HepG2 (cell line): ENCODE measurements at places on chromosomes 13 and 19. TPM values are rescaled to one million over a fixed set of nuclear protein-coding genes. Genes with fewer than 3 reads are reported as not detected.

The ZNF525 gene
- total RNA-seq = 8.7 and 9.9 TPM in 2 replicates

The IL17D gene
- 1.6 and 2.2 TPM in 2 replicates for total RNA-seq

The CYP2A7 gene
- not detected in 2 replicates for total RNA-seq

The RNF225 gene
- total RNA-seq = not detected in 2 replicates

The CLEC4M gene
- not detected in 2 replicates for total RNA-seq

The KASH5 gene
- total RNA-seq = not detected in 2 replicates

DNA sequence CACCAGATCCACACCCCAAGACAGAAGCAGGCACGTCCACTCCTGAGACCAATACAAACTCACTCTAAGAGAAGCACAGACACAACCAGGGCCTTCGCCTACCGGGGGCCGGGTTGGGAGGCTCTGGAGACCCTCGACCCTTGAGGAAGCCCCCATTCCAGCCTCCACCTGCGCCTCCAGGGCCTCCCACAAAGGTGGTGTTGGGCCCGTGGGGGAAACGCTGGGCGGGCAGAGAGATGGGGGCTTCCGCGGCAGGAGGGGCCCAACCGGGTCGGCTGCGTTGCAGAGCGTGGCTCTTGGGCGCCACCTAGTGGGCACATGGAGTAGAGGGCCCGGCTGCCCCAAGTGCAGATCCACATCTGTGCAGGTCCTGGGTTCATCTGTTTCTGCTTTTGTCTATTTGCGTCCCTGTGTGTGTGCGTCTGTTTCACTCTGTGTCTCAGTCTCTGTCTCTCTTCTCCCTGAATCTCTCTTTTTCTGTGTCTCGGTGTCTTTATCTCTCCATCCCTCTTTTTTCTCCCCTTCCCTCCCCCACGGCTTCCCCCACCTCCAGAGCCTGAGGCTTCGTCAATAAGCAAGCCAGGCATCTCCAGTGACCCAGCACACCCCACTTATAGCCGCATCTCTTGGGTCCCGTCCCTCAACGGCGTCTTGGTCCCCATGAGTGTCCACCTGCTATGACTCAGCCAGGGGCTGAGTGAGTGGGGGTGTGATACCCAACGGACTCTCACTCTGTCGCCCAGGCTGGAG lies 10.5 kb upstream of the TINCR start:
- peaks cover 30% of the 10 kb centered on the region for H3K4me1 ChIP-seq
- H3K4me3 ChIP-seq = peak overlapping the region; percentile 54
- H3K27me3 ChIP-seq = no peaks in the 10 kb centered on the region
- H3K36me3 ChIP-seq = no peaks in the 10 kb centered on the region

DNA sequence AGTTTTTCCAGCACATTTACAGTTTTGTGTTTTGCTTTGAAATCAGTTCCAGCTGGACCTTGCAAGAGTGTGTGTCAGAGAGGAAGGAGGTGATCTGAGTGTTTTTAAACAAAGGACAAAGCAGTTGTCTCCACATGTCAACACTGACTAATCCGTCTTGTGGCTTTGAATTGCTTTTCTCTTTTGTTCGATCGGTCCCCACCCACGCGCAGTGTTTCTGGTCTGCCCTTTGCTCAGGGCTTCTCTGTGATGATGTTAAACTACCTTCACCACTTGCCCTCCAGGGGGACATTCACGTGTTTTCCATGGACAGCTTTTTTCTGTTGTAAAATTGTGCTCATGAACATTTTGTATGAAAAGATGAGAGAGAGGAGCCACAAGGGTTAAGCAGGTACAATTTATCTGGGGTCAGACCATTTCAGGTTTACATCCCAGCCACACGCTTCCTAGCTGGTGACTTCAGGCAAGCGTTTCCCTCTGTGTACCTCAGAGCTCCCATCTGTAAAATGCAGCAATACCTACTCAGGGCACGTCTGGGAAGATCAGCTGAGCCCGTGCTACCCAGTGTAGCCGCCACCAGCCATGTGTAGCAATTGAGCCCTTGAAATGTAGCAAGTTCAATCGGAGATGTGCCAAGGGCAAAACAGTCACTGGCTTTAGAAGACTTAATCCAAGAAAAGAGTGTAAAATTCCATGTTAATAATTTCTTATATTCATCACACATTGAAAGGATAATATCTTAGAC lies 13.5 kb upstream of the PLA2G4C start:
- DNase-seq = peak; percentile 39
- H3K36me3 ChIP-seq = peaks cover 58% of the 10 kb centered on the region
- no peak overlapping the region for H3K4me3 ChIP-seq
- no peak overlapping the region for H3K27ac ChIP-seq
- no peaks in the 10 kb centered on the region for H3K4me1 ChIP-seq
- no peaks in the 10 kb centered on the region for H3K27me3 ChIP-seq

GRCh38 chr13:83958531-83958930 lies 76.3 kb upstream of the SLITRK1 start:
- no peaks in the 10 kb centered on the region for H3K27me3 ChIP-seq
- H3K27ac ChIP-seq = no peak overlapping the region
- no peak overlapping the region for H3K4me3 ChIP-seq
- H3K4me1 ChIP-seq = no peaks in the 10 kb centered on the region
- DNase-seq = no peak

- H3K36me3 ChIP-seq = no peaks in the 10 kb centered on the region
- no peak overlapping the region for H3K27ac ChIP-seq
- no peaks in the 10 kb centered on the region for H3K27me3 ChIP-seq
- no peak overlapping the region for H3K4me3 ChIP-seq
- no peaks in the 10 kb centered on the region for H3K4me1 ChIP-seq
Measured at GRCh38 chr13:63999614-64000305, 2584.1 kb upstream of the PCDH20 start.

- H3K4me1 ChIP-seq = no peaks in the 10 kb centered on the region; the same call in 1 of the 2 replicates
- H3K27me3 ChIP-seq = peaks cover 1% of the 10 kb centered on the region; the same call in 1 of the 2 replicates
- DNase-seq = no peak
- H3K36me3 ChIP-seq = no peaks in the 10 kb centered on the region
Measured at GRCh38 chr19:16283210-16284061, 41.2 kb upstream of the KLF2 start.

GRCh38 chr13:25046274-25046984 lies 49.5 kb upstream of the PABPC3 start:
- DNase-seq = no peak
- no peak overlapping the region for H3K27ac ChIP-seq
- peaks cover 54% of the 10 kb centered on the region; the same call in 2 of the 3 replicates for H3K27me3 ChIP-seq
- H3K4me1 ChIP-seq = no peaks in the 10 kb centered on the region

GRCh38 chr19:34502582-34503411 lies 21.2 kb downstream of the WTIP start:
- no peaks in the 10 kb centered on the region for H3K27me3 ChIP-seq
- H3K27ac ChIP-seq = no peak overlapping the region
- 0 out of 2 replicates have a peak, but pooled peaks cover 1% of the 10 kb centered on the region for H3K36me3 ChIP-seq
- peaks cover 24% of the 10 kb centered on the region for H3K4me1 ChIP-seq
- peak overlapping the region; percentile 6; the same call in 1 of the 2 replicates for H3K4me3 ChIP-seq

DNA sequence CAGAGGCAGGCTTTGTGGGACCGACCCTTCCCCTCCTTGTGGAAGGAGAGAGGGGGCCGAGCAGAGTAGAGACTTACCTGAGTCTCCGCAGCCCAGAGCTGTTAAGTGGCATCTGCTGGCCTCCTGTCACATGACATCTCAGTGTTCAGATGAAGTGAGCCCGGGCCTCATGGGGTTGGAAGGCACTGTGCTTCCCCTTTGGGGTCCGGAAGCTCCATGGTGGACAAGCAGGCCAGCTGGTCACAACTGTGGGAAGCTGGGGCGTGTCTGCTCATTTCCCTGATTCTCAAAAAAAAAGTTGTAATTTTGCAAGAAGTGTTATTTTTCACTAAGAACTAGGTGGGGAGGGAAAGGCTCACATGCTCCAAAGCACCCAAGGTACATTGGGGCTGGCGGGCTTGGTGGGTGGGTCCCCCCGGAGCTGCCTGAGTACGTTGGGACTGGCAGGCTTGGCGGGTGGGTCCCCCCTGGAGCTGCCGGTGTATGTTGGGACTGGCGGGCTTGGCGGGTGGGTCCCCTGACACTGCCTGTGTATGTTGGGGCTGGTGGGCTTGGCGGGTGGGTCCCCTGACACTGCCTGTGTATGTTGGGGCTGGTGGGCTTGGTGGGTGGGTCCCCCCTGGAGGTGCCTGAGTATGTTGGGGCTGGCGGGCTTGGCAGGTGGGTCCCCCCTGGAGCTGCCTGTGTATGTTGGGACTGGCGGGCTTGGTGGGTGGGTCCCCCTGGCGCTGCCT lies 18.2 kb upstream of the DCUN1D2 start:
- no peak for DNase-seq
- no peaks in the 10 kb centered on the region for H3K27me3 ChIP-seq
- H3K36me3 ChIP-seq = peaks cover 17% of the 10 kb centered on the region
- H3K4me3 ChIP-seq = no peak overlapping the region

DNA sequence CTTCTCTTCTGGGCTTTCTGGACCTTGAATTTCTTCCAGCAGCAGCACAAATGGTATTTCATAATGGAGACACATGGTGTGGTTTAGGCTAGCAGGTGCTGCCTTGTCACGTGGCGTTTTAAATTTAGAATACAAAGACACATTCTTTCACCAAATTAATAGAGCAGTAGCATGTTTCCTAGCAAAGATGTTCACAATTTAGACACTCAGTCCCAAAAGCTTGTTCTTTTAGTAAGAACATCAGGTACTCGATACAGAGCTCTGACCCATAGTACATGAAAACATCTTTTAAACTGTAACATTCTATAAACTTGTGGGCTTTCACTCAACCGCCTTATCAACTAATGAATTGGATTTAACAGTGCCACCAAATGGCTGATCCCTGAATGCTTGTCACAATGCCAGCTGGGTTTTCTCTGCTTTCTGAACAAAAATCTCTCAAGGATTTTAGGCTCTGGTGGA lies 290.1 kb downstream of the DCLK1 start:
- H3K4me3 ChIP-seq = no peak overlapping the region
- no peaks in the 10 kb centered on the region for H3K27me3 ChIP-seq
- H3K27ac ChIP-seq = no peak overlapping the region
- H3K36me3 ChIP-seq = no peaks in the 10 kb centered on the region

- peak; percentile 63 for DNase-seq
- peak overlapping the region; percentile 65 for H3K27ac ChIP-seq
- no peaks in the 10 kb centered on the region for H3K36me3 ChIP-seq
Measured at GRCh38 chr13:51643882-51644281, 59.6 kb downstream of the WDFY2 start.

DNA sequence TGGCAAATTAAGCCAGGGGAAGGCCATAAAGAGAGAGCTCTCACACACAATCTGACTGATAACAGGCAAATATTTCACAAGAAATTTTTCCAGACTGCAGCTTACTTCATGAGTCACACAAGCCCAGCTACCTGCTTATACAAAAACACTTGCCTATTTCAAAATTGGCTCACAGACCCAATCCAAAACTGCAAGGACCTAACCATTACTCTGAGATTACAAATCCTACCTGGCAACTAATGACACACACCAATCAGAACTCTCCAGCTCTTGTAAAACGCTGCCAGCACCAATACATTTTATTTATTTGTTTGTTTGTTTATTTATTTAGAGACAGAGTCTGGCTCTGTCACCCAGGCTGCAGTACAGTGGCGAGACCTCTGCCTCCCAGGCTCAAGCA lies 18.1 kb upstream of the ZFP82 start:
- H3K27ac ChIP-seq = no peak overlapping the region
- H3K36me3 ChIP-seq = no peaks in the 10 kb centered on the region
- no peaks in the 10 kb centered on the region for H3K27me3 ChIP-seq
- no peak overlapping the region for H3K4me3 ChIP-seq
- H3K4me1 ChIP-seq = no peaks in the 10 kb centered on the region

- H3K27ac ChIP-seq = no peak overlapping the region
- H3K27me3 ChIP-seq = no peaks in the 10 kb centered on the region
- H3K36me3 ChIP-seq = no peaks in the 10 kb centered on the region
- no peaks in the 10 kb centered on the region for H3K4me1 ChIP-seq
- no peak for DNase-seq
- H3K4me3 ChIP-seq = no peak overlapping the region
Measured at GRCh38 chr13:90414691-90415596, 932.5 kb upstream of the MIR17HG start.

- no peak overlapping the region for H3K4me3 ChIP-seq
- peaks cover 31% of the 10 kb centered on the region for H3K4me1 ChIP-seq
- no peak for DNase-seq
- H3K27me3 ChIP-seq = no peaks in the 10 kb centered on the region
Measured at GRCh38 chr13:36355632-36356031, 9.4 kb upstream of the SPART start.

DNA sequence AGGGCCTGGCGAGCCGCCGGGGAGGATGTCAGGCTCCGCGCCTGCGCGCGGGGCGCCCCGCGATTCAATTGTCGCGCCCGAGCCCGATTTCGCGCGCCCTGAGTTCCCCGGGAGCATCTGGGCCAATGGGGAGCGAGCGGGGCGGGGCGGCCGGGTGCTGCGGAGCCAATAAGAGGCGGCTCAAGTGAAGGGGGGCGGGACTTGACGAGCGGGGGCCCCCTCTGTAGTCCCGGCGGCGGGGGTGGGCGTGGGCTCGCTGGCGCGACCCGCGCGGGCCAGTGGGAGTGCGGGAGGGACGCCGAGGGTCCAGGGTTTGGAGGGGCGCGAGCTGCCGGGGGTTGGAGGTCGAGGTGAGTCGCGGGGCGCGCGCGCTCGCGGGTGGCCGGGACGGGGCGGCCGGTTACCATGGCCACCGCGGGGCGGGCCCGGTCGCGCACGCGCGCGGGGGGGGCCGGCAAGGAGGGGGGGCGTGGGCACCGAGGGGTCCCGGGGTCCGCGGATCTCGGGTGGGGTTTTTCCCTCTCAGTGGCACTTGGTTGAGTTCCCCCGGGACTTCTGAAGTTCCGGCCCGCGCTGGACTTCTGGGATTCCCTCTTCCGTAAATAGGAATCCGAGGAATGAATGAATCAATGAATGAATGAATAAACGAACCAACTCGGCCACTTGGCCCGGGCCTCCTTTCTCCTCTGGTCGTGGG lies 744 bp downstream of the UHRF1 start:
- peak overlapping the region; percentile 88 for H3K27ac ChIP-seq
- H3K4me1 ChIP-seq = peaks cover 71% of the 10 kb centered on the region
- peak; percentile 81 for DNase-seq
- peak overlapping the region; percentile 70 for H3K4me3 ChIP-seq

- H3K27ac ChIP-seq = no peak overlapping the region
- H3K4me1 ChIP-seq = peaks cover 26% of the 10 kb centered on the region
- no peaks in the 10 kb centered on the region for H3K27me3 ChIP-seq
- DNase-seq = no peak
Measured at GRCh38 chr19:16452325-16452724, 19.4 kb downstream of the EPS15L1 start.

DNA sequence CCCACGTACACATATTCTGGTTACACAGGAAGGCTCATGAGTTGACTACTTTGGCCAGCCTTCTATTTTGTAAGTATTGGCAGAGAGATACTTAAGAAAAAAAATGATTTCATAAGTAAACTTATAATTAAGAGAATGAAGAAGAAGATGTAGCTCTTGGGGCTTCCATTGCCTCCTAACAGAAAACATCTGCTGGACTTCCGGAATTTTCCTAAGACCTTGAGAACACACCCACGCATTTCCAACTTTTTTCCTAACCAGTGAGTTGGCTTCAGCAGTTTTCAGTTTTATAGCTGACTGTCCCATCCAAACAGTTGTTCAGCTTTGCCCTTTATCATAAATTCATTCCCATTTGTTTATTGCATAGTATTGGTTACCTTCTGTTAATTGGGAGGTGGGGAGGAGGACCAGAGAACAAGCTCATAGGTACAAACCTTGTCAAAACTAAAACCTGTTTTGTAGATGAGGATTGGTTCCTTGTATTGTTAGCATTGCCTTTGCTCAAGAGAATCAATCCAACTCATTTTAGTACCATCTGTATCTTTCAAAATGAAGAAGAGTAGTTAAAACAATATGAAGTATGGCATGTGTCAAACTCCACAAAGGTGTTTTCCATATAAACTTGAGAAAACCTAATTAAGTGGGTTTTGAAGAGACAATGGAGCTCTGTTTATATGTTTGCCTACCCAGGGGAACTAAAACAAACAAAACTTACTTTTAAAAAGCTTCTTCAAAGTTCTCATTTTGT lies 93.9 kb downstream of the COL4A2 start:
- H3K36me3 ChIP-seq = no peaks in the 10 kb centered on the region
- peaks cover 41% of the 10 kb centered on the region for H3K27me3 ChIP-seq
- no peak overlapping the region for H3K4me3 ChIP-seq
- DNase-seq = no peak
- no peaks in the 10 kb centered on the region for H3K4me1 ChIP-seq
